ENCODE measurements at places on chromosomes 4 and X. TPM values are rescaled to one million over a fixed set of nuclear protein-coding genes. Genes with fewer than 3 reads are reported as not detected.

The MOSPD2 gene
- 12.1 TPM for total RNA-seq

The USP17L26 gene
- not detected for total RNA-seq

The SORBS2 gene
- total RNA-seq, result 9.2 TPM

The ARHGEF38 gene
- 0.22 TPM for total RNA-seq

The AWAT2 gene
- total RNA-seq, result not detected

The PTCHD1 gene
- 7.2 TPM for total RNA-seq

The GPC3 gene
- total RNA-seq, result 859 TPM

The GAB3 gene
- 0.29 TPM for total RNA-seq

The H2BW1 gene
- not detected for total RNA-seq

The TET2 gene
- 42.1 TPM for total RNA-seq

The LEF1 gene
- 76.8 TPM for total RNA-seq

The SYP gene
- total RNA-seq, result 0.33 TPM

The RFC1 gene
- 53.7 TPM for total RNA-seq

The ATP8A1 gene
- total RNA-seq, result 13.0 TPM

The ZMAT1 gene
- total RNA-seq, result 13.5 TPM

The NPY5R gene
- total RNA-seq, result not detected

The FAM47B gene
- total RNA-seq, result not detected

The SMIM10 gene
- 4.0 TPM for total RNA-seq

The BTC gene
- 1.6 TPM for total RNA-seq

The SH3RF1 gene
- total RNA-seq, result 20.3 TPM

The CFP gene
- total RNA-seq, result 0.99 TPM

The CCDC120 gene
- 33.5 TPM for total RNA-seq

The CORIN gene
- 1.1 TPM for total RNA-seq

The DGKK gene
- total RNA-seq, result 0.04 TPM

The NAT8L gene
- total RNA-seq, result 28.2 TPM

The ATP6AP2 gene
- 84.2 TPM for total RNA-seq

The PAK3 gene
- total RNA-seq, result 4.0 TPM

The PRPS1 gene
- 30.0 TPM for total RNA-seq

The ARMCX4 gene
- 29.0 TPM for total RNA-seq

The COL4A5 gene
- 389 TPM for total RNA-seq

The SYTL5 gene
- total RNA-seq, result 1.7 TPM

The TLR3 gene
- total RNA-seq, result 9.1 TPM

The PLAC1 gene
- total RNA-seq, result 10.1 TPM

The TMPRSS11F gene
- total RNA-seq, result 0.86 TPM

The CENPVL1 gene
- 0.31 TPM for total RNA-seq

The STATH gene
- not detected for total RNA-seq

The SLC26A1 gene
- 0.38 TPM for total RNA-seq

The CSAG3 gene
- not detected for total RNA-seq
